Glutamatergic neuron (in vitro differentiated cells): ENCODE measurements at places on chromosomes 11 and 22. TPM values are rescaled to one million over a fixed set of nuclear protein-coding genes. Genes with fewer than 3 reads are reported as not detected.
A peak's percentile ranks its signal among the peaks of the same experiment; 100 is the strongest.

GRCh38 chr11:66322732-66323427 lies 6.0 kb upstream of the CD248 start:
- no peak for DNase-seq

- no peak for DNase-seq
These were observed 1.9 kb downstream of the BID start for GRCh38 chr22:17772249-17772957.

The ART1 gene
- not detected for total RNA-seq

GRCh38 chr11:58775066-58775708 lies 43.4 kb upstream of the GLYAT start:
- no peak for DNase-seq

- DNase-seq = no peak
These were observed 44.1 kb upstream of the PRDM11 start for GRCh38 chr11:45102361-45102809.

The KCNQ1 gene
- 0.44 TPM for total RNA-seq

The RFPL1 gene
- not detected for total RNA-seq

- DNase-seq = no peak
These were observed 8.5 kb downstream of the VSIG10L2 start for GRCh38 chr11:125954123-125954944.

The CSKMT gene
- 15.7 TPM for total RNA-seq

DNA sequence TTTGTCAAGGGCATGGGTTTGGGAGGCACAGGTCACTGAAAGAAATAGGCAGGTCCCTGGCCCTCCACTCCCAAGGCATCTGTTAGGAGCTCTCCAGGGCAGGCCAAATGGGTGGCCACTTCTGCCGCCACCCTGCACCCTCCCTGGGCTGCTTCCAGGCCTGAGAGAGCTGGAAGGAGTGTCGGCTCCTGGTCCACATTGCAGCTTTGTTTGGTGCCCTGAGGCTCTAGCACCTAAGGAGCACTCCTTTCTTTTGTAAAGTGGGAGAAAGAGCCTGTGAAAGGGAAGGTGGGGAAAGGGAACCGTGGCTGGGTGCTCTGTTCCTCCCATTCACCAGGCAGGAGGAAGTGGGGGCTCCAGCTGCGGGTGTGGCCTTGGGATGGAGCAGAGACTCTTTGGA lies 12.3 kb upstream of the FGF4 start:
- no peak for DNase-seq

DNA sequence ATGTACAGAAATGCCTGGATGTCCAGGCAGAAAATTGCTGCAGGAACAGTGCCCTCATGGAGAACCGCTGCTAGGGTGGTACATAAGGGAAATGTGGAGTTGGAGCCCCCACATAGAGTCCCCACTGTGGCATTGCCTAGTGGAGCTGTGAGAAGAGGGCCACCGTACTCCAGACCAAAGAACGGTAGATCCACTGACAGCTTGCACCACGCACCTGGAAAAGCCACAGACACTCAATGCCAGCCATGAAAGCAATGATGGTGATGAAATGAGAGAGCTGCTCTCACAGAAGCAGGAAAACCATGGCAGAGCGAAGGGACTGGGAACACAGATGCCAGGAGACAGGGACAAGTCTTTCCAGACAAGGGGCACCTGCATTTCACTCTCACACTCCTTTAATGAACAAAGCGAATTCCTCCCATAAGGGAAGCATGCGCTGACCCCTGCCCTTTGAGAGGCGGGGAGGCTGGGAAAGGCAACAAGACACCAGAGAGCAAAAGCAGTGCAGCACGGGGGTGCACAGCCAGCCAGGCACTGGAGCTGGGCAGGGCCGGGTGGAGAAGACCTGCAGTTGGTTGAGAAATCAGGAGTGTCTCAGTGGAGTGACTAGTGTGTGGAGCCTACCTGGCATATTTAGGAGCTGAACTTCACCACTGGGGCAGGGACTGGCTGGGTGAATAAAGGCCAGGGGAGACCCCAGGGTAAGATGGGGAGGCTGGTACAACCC lies 1025.2 kb downstream of the TBC1D22A start:
- no peak for DNase-seq

- no peak for DNase-seq
These were observed 75.0 kb upstream of the SHANK2 start for GRCh38 chr11:71327156-71328085.

DNA sequence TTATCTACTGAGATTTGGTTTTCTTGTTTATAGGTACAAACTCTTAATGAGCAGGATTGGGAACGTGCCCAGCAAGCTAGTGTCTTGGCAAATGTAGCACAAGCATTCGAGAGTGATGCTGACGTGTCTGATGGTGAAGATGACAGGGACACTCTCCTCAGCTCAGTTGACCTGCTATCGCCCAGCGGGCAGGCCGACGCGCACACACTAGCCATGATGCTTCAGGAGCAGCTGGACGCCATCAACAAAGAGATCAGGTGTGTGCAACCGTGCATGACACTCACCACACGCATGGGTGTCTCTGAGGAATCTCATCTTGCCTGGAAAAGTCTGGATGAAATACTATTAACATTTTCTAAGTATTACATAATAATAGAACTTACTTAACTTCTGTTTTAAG lies 54.7 kb upstream of the CTTN start:
- DNase-seq = no peak

The FHIP1B gene
- 25.3 TPM for total RNA-seq

The SMC1B gene
- total RNA-seq = not detected

- DNase-seq = no peak
These were observed 344.7 kb downstream of the BUD13 start for GRCh38 chr11:116427903-116428637.

The SCGB1A1 gene
- not detected for total RNA-seq

- no peak for DNase-seq
These were observed 7.3 kb upstream of the EHF start for GRCh38 chr11:34613552-34614056.

The KCTD14 gene
- total RNA-seq = 0.32 TPM

The YAP1 gene
- total RNA-seq = 1.3 TPM

DNA sequence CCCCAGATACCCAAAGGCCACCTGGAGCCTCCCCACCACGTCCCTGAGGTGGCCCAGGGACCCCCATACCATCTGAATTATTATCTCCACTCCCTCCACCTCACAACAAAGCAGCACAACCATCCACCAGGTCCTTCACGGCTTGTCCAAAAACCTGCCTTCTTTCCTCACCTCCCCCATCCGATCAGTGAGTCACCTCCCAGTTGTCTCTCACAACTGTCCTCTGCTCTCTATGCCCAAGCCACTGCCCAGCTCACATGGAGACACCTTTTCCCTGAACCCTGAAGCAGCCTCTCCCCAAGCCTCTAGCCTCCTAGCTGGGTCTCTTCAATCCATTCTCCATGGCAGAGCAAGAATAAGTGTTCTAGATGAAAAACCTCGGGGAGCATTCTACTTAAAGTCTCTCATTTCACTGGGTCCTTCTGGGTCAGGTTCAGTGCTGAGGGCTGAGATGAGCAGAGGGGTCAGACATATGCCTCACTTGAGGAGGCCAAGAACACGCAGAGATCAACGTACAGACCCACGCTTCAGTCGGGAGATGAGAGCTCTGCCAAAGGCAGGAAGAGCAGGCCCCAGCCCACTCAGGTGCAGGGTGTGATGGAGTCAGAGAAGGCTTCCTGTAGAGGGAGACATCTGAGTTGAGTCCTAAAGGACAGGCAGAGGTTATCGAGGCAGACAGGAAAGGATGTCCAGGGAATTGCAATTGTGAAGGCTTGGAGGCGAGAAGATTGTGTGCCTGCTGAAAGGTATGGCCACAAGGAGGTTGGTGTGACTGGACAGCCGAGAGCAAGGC lies 74.7 kb downstream of the PDE2A start:
- no peak for DNase-seq

- DNase-seq = no peak
These were observed 79.4 kb downstream of the IGLL1 start for GRCh38 chr22:23500508-23501260.

The KRTAP5-9 gene
- total RNA-seq = 0.76 TPM

DNA sequence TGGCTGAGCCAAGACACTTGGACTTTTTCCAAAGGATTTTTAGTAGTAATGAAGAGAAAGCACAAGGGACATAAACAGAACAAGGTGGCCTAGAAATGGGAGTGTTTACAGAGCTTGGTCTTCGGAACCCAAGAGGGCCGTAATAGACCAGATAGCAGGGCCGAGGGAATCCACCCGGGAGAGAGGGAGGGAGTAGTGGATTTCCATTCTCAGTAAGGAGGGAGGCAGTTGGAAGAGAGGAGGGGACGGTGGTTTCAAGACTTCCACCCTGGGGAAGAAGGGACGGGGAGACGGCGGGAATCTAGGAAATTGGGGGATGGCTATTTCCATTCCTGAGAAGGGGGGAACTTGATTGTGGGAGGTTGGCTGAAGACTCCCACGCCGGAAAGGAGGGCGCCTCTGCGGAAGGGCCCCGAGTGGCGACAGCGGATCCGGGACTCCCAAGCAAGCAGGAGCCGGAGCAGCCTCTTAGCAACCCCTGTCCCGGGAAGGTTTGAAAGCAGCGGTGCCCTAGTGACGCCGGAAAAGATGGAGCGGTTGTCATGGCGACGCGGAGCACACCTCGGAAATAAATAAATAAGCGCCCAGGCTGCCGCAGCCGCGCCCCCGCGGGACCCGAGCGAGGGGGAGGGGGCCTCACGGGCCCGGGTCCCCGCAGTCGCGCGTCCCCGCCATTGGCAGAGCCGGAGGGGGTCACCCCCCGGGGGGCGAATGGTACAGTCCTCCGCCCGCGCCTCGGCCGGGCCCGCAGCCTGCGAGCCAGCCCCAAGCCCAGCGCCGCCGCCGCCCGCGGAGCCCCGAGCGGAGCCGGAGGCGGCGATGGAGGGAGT lies 31.6 kb downstream of the EIF3F start:
- peak; percentile 65 for DNase-seq

The PLEKHA7 gene
- 5.7 TPM for total RNA-seq

DNA sequence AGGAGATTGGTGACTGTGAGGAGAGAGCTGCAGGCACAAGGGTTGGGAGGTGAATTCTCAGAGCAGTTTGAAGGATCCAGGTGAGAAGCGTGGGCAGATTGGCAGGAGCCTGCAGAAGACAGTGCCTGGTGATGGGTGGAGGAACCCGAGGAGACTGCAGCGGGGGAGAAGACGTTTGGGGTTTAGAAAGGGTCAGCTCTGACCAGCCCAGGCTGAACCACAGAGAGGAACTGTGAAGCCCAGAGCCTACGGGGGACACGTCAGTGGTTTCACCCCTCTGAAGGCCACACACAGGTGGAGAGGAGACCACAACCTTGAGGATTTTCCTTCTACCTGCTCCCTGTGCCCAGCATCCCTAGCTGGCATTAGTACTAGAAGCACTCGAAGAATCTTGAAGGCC lies 154.8 kb upstream of the TBCEL start:
- DNase-seq = no peak

The MAJIN gene
- not detected for total RNA-seq

DNA sequence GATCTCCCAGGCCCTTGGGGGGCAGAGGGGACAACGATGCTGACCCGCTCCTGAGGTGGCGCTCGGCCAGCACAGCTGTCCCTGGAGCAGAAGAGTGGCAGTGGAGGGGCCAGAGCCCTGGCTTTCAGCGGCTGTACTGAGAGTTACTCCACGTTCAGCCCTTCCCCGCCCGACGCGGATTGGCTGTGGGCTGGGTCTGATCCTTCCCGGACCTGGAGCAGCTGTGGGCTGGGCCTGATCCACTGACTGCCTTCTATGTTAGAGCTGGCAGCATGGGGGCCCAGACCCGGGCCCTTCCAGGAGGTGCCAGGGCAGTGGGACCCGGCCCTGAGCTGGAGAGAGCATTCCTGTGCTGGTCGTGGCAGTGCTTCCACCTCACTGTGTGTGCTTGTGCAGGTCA lies 27.8 kb downstream of the YWHAH start:
- no peak for DNase-seq

DNA sequence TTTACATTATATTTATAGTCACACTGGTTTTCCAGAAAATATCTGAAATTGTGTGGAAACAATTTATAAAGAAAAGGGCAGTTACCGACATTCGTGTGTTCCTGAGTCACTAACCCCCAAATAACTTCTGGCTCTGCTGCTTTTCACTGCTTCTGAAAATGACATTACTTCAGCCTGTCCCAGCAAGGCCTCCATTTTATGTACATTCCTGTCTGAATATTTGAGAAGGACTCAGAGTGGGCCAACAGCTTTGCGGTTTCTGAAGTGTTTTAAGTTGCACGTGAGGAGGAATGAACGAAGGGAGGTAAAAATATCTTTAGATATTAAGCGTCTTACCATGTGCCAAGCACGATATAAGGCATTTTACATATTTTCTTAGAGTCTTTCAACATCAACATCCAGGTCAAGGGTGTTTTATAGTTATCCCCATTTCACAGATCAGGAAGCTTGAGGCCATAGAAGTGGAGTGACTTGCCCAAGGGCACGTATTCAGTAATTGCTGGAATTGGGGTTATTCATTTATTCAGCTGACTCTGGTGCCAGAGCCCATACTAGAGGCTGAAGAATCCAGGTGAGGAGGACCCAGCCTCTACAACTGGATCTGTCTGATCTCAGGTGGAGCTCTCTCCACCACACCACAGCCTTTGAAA lies 30.8 kb upstream of the WNT11 start:
- no peak for DNase-seq
